ENCODE measurements at places on chromosomes 13 and 19.

DNA sequence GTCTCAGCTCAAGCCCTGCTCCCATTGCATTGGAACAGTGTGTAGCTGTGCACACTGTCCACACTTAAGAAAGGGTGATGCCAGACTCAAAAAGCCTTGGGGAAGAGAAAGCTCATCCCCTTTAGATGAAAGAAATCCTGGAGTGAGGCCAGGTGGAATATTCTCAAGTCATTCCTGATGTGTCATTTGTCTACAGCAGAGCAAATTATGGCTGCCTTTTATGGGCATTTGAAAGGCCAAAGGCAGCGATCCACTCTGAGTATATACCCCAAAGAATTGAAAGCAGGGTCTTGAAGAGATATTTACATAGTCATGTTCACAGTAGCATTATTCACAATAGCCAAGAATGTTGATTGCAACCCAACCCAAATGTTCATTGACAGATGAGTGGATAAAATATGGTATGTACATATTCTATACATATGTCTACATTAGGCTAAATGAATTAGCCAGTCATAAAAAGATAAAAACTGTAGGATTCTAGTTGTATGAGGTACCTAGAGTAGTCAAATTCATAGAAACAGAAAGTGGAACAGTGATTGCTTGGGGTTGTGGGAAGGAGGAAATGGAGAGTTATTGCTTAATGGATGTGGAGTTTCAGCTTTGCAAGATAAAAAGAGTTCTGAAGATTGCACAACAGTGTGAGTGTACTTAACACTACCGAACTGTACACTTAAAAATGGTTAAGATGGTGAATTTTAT is 214.9 kb downstream of the KCNRG start:
- no peak for DNase-seq

DNA sequence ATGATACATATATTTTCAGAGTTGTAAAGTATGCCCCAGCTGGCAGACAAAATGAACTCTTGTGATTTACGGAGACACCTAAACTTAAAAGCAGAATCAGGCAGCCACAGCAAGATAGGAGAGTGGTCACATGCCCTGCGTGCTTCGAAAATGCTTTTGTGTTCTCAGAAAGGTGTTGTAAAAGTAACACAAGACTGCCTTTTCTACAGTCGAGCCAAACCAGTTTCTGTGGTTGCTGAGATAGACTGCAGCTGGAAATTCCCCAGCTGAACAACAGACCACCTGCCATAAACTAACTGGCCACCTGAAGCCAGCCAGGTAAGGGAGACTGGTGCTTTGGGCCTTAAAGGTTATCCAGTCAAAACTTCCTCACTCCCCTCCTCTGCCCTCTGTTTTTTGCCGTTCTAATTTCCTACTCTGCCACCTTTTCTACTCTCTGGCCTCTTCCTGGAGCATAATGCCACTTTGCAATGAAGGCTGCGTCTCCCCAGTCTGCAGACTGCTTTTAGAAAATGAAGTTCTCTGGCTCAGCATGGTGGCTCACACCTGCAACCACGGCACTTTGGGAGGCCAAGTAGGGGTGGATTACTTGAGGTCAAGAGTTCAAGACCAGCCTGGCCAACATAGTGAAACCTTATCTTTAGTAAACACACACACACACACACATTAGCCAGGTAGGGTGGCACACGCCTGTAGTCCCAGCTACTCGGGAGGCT is 381.2 kb upstream of the SLITRK1 start:
- DNase-seq = no peak

DNA sequence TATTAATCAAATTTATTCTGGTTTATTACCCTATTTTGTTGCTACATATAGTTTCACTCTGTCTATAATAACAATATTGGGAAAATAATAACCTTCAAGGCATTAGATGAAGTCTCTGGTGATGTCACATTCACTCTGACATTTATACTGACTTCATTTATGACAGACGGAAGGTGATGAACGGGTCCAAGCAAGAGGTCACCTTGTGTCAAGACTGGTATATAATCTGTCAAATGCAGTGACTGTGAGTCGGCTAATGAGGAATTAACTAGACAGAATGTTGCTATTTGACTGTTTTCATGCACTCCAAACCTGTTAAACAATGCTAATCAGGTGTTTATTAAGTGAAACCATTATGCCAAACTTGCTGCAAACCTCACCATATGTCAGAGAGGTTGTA is 800.5 kb upstream of the KLHL1 start:
- no peak for DNase-seq

DNA sequence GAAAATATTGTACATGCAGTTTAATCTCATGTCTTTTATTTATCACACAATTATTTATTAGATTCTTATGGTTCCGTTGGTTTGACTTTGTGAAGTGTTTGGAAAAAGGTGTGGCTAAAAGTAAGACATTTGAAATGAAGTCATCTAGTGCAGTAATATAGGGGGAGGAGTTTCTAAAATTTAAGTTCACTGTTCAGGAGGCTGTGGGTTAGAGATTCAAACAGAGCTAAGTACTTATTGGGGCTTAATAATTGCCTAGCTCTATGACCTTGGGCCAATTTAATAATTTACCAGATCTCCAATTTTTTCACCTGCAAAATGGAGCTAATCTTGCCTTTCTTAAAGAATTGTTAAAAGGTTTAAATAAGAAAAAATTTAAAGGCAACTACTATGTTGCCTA is 144.6 kb downstream of the NDFIP2 start:
- no peak for DNase-seq

GRCh38 chr19:33080761-33081681 is at the start of gene GPATCH1:
Gene GPATCH1, plus strand, starts transcription at chr19:33081181. Its CDS starts 13 bp downstream, at chr19:33081194.
- peak; percentile 47 for DNase-seq

- DNase-seq = no peak
These were observed 52.9 kb downstream of the NDFIP2 start for GRCh38 chr13:79533781-79534400.

GRCh38 chr13:45179428-45179827 is 21.4 kb downstream of the KCTD4 start:
- DNase-seq = no peak

- no peak for DNase-seq
These were observed 3.0 kb downstream of the ANKRD10 start for GRCh38 chr13:110911880-110912279.

- DNase-seq = no peak
These were observed 203.9 kb downstream of the NUFIP1 start for GRCh38 chr13:44785401-44785800.

DNA sequence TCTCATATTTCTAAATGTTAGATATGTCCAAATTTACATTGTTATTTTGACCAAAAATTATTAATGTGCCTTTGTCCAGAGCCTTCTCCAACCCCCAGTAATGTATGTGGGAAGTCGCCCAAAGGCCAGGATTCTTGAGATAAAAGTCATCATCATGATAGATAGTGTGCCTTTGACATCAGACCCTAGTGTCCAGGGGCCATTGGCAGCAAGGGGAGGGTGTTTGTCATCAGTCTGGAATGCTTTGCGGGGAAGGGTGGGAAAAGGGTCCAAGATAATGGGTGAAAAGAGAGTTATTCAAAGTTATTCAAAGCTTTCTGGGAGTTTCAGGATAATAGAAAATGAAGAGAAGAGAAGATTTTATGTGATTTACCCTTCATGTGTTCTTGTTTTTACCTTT is 909.5 kb upstream of the GPC6 start:
- DNase-seq = no peak

DNA sequence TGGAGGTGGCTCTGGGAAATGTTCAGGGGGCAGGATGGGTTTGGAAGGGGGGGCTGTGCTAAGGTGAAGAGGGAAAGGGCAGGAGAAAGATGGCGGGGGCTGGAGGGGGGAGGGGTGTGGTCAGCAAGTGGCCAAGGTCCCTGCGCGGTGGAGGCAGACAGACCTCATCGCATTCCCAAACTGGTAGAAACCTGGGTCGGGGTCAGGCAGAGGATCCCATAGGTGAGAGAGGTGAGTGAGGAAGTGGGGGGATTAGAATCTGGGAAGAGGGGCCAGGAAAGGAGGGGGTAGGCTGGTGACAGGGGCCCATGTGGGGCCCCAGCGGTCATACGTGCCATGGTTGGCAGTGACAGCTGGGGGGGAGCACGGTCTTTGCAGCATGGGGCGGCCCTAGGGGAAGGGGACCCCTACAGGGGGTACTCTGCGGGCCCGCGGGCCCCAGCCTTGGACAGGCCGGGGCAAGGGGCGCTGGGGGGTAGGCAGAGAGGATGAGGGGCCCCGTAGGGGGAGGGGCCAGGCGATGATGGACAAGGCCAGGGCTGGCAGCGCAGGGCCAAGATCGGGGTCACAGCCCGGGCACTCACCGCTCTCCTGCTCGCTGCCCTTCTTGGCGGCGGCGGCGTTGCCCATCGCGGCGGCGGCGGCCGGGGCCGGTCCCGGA is 514 bp downstream of the PRKACA start:
- no peak for DNase-seq
